ENCODE measurements at places on chromosomes 12 and 14. TPM values are rescaled to one million over a fixed set of nuclear protein-coding genes. Genes with fewer than 3 reads are reported as not detected.

GRCh38 chr12:538731-539539 is 79.2 kb downstream of the B4GALNT3 start:
- peak; percentile 33 for DNase-seq

DNA sequence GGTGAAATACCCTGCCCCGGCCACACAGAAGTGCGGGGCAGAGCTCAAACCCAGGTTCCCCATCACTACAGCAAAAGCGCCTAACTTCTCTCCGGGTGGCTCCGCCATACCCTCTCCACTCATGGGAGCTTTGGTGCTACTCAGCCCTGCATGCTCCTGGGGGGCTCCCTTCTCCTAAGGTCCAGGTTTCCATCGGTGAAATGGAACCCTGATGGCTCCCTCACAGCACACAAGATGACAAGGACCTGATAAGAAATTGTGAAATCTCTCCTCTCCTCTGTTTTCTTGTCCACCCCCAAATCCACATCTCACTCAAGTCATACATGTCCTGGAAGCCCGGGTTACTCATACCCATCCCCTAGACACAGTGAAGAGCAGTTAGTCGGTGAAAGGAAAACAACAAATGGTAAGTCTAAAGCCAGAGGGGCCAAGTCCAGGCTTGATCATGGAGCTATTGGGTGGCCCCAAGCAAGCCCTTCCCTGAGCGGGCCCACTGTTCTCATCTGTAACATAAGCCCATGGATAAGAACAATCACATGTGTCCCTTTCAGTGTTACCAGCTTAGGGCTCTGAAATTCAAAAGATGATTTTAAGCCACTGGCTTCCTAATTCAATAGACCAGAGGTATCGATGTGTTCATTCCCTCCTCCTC is 317.5 kb downstream of the BCL11B start:
- DNase-seq = no peak

The NTF3 gene
- total RNA-seq = not detected

The CLMN gene
- total RNA-seq = 0.92 TPM
